Panc1 (cell line): ENCODE measurements at places on chromosomes 3 and 15. TPM values are rescaled to one million over a fixed set of nuclear protein-coding genes. Genes with fewer than 3 reads are reported as not detected.

Gene XCR1
- total RNA-seq, result not detected

GRCh38 chr3:195918176-195918575, 9.8 kb upstream of the TNK2 start:
- no peak for DNase-seq

- DNase-seq, result no peak
Observed at GRCh38 chr3:138079901-138080300, 35.5 kb downstream of the DZIP1L start.

DNA sequence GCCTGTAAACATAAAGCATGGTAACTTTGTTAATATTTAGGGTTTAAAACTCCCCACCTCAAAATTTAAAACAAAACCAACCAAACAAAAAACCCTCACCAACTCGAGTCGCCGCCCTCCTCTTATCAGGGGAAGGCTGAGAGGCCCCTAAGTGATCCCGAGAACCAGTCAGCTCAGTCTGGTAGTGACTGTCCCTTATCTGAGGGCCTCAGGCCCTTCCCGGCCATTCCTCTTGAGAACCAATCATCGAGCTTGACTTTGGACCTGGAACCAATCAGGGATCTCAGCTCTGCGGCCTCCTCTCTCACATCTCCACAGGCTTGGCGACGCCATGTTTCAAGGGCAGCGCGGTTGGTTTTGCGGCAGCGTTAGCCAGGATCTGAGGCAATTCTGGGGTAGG, at the start of gene TERB2:
TSS of gene TERB2 (plus strand) at position 300 of the 400 bp plus-strand sequence. CDS start at position 332, 32 bp downstream.
- DNase-seq, result no peak

Gene LZTFL1
- total RNA-seq, result 12.3 TPM

DNA sequence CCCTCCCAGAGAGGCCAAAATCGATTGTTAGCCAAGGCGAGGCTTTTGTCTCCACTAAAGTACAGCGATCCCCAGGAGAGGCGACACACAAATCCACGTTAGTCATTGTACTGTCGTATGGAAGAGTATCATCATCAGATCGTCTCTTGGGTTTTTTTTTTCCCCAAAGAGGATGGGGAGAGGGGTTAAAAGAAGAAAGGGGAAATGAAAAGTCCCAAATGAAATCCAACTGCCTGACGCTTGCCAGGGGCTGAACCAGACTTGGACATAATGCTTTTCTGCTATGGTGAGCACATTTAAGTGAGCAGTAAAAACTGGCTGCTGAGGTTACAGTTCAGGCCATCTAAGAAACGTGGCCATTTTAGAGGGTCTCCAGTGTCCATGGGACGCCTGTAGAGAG, 37.9 kb upstream of the CTSH start:
- no peak for DNase-seq

GRCh38 chr3:60277361-60277800, 973.9 kb downstream of the FHIT start:
- no peak for DNase-seq

DNA sequence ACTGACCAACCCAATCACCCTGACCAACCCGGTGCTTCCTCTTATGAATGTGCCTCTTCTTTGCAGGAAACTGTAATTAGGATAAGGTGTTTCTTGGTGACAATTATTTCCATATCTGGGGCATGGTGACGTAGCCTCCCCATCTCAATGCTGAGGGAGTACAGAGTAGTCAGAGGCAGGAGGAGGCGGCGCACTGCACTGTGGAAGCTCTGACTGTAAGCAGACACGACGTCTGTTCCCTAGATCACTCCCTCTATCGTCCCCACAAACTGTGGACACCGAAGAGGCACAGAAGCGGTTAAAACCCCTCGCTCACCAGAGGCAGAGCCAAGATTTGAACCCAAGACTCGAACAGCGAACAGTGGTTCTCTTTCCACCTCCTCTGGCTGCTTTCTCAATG, 231.0 kb upstream of the IGF1R start:
- no peak for DNase-seq

GRCh38 chr3:65666448-65667091, 372.1 kb downstream of the MAGI1 start:
- no peak for DNase-seq

- DNase-seq, result no peak
Observed at GRCh38 chr3:155024006-155024638, 56.0 kb upstream of the MME start.

DNA sequence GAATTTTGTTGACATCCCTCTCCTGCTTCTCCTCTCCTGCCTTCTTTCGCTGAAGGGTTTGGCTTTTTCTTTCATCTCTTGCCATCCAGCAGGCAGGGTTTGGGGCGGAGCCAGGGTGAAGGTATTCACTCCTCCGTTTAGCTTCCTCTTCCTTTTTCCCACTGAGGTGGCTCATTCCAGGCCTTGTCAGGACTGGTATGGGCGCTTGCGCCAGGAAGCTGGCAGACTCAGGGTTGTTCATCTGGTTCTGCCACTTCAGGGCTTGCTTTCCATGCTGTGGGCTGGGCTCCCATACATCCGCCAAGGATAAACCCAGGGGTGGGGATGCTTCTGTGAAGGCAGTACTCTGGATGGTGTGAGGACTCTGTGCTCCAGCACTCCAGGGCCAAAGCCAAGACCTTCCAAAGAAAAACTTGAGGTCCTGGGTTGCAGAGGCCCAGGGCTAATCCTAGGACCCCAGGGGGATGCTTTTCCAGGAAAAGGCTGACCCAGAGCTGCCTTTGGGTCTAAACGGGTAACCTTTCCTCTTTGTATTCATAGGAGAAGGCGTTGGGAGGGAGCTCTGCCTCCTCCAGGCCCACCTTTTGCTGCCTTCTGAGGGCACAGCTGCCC, 7.7 kb upstream of the AMOTL2 start:
- no peak for DNase-seq

- DNase-seq, result no peak
Observed at GRCh38 chr15:57796146-57796545, 89.6 kb downstream of the POLR2M start.

DNA sequence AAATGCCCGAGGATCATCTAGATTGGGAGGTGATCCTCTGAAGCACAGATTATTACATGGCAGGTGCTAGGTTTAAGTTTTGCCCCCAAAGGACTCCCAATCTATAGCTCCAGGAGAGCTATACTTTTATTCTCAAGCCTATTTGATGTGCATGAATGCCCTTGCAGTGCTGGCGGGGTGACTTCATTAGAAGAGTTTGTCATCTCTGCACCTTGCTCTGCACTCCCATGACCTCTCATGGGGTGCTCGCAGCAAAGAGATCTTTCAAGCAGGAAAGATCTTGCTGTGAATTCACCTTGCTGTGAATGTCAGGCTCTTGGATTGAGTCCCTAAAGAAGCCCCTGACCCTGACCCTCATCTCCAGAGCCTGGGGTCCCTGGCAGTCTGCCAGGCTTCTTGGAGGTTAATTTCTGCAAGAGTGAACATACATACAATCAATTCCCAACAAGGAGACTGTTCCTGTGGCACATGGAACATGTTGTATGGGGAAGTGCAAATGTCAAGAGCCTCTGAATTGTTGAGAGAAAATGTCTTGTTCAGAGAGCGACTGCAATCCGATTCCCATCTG, 45.9 kb downstream of the FAM43A start:
- DNase-seq, result no peak

- DNase-seq, result no peak
Observed at GRCh38 chr3:160564258-160564911, 986 bp downstream of the KPNA4 start.

DNA sequence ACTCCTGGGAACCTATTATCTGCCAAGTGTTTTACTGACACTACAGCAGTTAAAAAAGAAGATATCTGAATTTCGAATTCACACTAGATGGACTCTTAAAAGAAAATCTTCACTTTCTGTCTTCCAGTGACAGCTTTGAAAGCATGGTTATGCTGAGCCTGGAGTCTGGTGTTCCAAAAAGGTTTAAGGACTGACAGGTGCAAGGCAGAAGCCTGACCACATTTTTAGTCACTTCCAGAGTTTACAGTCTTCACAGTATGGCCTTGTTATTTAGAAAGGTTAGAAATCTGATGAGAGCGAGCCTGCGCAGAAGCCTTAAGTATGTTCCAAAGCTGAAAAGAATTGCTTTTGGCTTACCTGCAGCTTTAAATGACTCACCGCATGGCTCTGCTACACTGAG, 59.9 kb downstream of the ETV5 start:
- DNase-seq, result no peak

Gene ATP8B4
- not detected for total RNA-seq

DNA sequence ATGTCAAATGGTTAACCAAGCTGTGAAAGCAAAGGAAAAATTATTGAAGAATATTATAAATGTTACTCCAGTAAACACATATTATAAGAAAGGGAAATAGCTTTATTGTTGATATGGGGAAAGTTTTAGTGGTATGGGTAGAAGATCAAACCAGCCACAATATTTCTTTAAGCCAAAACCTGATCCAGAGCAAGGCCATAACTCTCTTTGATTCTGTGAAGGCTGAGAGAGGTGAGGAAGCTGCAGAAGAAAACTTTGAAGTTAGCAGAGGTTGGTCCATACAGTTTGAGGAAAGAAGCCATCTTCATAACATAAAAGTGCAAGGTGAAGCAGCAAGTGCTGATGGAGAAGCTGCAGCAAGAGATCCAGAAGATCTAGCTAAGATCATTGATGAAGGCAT, 54.8 kb downstream of the LYZL4 start:
- DNase-seq, result no peak
